CD8-positive, alpha-beta memory T cell (primary cell): ENCODE measurements at places on chromosomes 6 and 20.

DNA sequence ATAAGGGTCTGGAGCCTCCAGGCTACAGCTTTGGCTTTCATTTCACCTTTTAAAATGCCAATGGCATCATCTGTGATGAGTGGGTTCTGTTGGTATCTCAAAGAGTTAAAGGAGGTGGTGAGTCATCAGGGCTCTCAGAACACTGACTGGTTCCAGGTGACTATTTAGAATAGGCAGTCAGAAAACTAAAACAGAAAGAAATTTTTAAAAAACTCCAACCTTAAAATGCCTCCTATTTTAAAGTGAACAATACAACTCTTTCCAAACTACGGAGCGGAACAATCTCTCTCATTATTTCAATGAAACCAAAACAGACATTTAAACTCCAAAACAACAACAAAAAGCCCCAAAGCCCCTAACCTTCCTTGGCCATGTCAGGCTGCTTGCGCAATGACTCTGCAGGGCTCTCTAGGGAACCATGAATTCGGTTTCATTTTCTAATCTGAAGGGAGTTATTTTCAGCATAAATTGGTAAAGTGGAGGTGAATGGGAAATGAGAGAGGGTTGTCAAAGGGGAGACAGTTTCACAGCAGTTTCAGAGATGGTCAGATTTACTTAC is 194.9 kb downstream of the KIF6 start:
- DNase-seq: no peak

GRCh38 chr6:134723081-134723871 is 226.6 kb downstream of the ALDH8A1 start:
- no peak for DNase-seq

- no peak for DNase-seq
Measured at GRCh38 chr20:56943946-56944945, 315.1 kb downstream of the TFAP2C start.

DNA sequence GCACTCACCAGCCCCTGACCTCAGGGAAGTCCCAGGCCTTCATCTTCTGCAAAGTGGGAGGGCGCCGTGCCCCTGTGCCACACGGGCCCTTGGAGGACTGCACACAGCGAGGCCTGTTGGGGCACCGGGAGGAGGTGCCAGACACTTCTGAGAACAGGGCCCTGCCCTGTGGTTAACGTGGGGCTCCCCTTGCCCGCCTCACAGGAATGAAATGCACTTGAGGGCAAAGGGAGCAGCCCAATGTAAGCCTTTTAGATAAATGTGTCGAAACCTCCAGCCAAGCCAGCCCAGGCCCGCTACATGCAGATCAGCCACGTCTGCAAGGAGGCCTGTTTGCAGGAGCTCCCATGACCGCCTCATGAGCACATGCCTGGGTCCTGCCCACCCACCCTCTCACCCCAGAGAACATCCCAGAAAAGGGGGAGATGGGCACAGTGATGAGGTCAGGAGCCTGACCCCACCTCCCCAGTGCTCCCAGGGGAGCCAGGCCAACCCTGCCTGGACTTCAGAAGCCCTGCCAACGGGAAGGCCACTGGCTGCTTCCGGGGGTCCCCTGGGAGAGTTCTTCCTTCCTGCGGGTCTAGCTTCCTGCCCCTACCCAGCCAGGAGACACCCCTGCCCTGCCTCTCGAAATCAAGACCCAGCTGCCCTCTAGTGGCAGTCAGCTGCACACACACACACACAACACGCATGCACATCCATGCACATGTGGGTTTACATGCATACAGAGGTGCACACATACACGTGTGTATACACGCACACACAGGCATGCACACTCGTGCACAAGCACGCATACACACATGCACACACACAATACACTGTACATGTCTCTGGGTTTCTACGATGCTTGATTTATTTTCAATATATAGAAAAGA is 178.7 kb downstream of the TAF4 start:
- no peak for DNase-seq

- peak; percentile 42 for DNase-seq
Measured at GRCh38 chr20:43959079-43959919, 44.6 kb downstream of the TOX2 start.

DNA sequence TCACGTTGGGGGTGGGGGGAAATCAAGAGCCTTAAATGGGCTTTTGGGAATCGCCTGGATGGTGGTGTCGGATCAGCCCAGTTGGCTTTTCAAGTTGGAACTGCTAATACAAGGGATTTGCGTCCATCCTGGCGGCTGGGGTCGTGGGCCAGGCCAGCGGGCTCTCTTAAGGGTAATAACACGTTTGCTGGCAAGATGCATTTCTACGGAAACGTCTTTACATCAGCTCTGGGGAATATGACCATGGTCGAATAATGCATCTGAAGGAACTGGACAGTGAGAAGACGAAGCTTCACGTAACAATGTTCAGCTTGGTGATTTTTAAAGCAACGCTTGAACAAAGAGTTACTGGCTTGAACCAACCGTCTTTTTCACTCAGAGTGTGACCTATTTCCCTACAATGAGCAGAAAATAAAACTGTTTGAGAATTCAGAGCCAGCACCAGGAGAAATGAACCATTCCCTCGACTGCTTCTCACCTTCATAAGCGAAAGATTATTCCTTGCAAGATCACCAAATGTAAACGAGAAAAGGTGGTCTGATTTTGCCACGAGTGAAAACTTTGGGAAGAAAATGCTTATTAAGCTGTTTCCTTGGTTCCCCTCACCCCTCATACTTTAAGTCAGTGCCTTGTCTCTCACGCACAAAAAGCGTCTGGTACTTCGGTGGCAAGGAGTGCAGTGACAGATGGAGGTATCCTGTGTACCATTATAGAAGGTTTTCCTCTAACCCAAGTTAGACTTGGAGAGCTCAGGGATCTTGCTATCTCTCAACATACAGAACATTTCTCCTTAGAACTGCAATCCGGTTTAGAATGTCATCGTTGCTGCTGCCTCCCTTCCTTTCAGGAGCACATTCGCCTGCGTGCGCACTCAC is 1.4 kb upstream of the MARCKS start:
- DNase-seq: no peak

DNA sequence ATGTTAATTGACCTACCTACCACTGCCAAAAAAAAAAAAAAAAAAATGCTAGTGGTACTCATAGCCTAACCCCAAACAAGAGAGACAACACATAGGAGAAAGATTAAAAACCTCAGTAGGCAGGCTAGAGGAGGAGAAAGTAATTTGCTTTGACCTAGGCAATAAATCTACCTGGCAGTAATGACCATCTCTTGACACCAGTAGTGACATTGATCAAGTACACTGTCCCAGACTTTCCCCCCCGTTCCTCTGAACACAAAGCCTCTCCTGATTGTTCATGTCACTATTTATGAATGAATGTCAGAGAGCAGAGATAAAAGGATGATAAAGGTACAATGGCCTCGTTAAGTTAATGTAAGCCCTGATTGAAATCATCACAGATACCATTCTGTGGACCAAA is 746.8 kb downstream of the CBLN4 start:
- DNase-seq: no peak

DNA sequence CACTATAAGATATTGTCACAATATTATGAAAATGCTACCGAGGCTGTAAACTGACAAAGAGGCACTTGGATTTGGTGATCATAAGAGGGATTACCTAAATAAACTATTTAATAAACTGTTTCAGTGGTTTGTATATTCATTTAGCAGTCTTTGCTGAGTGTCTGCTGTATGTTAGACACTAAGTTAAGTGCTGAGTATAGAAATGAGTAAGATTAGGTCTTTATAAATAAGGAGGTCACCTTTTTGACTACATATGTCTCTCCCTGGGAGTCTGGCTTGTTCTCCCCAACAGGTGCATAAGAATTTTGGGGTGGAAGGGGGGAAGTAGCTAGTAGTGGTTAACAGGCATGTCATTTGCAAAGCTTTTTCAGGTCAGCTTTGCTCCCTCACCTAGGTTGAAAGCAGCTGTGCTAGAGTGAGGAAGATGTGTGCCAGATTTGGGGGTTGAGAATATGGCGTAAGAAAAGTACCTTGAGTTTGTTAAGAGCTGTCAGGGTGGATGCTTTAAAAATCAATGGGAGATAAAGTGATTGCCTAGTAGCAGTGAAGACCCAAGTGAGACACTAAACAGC is 246.3 kb downstream of the ZFAND3 start:
- DNase-seq: no peak

GRCh38 chr6:96478695-96479094 is 42.9 kb upstream of the UFL1 start:
- no peak for DNase-seq

DNA sequence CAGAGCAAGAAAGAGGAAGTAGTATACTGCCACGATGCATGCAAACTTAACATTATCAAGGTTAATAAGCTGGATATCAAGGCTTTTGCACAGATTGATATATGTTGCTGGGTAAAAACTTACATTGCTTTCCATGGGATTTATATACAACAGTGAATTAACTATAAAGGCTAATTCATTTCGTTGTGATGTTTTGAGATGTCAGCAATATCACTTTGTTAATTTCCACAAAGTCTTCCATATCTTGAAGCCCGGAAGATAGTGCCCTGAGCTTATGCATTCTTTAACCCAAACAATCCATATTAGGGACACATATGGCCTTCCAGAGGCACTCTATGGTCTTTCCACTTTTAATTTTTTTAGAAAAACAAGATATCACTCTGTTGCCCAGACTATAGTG is 603.5 kb downstream of the MAFB start:
- no peak for DNase-seq

DNA sequence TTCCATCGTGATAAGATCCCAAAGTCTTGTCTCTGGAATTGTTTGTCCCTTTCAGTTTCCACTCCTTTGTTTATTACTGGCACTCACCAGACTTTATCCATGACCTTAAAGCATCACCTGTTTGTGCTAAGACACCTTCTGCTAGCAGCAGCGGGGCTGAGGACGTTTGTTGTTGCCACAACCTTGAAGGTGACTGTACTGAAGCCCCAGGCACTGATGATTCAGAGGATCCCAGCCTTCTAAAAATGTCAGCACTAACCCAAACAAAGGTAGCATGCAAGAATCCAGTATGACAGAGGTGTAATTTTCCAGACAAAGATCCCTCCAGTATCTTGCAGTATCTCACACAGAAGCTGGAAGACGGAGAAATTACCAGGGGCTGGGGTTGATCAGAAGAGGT is 28.9 kb upstream of the SMIM8 start:
- no peak for DNase-seq

DNA sequence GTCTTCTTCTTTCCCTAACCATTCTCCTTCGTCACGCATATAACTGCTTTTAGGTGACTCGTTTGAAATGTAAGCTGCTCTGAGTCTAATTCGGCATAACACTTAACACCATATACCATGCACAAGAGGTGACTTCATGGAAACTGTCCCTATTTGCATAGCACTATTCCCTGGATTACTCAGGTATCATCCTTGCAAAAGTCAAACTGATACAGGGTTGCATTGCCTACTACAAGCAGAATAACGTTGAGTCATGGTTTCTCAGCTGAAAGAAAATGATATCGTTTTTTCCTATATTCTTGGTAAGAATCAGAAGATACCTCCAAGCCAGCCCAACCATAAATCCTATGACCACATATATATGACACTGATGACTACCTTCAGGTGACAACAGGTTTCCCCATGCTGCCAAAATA is 227.5 kb downstream of the ATXN1 start:
- no peak for DNase-seq

GRCh38 chr20:50727792-50728485 is 3.4 kb upstream of the PARD6B start:
- no peak for DNase-seq

GRCh38 chr20:13452470-13453124 is 186.1 kb downstream of the TASP1 start:
- DNase-seq: no peak

- no peak for DNase-seq
Measured at GRCh38 chr6:92806254-92806653, 613.1 kb downstream of the EPHA7 start.

GRCh38 chr20:56360908-56361205 is 2.1 kb downstream of the FAM210B start:
- DNase-seq: no peak

DNA sequence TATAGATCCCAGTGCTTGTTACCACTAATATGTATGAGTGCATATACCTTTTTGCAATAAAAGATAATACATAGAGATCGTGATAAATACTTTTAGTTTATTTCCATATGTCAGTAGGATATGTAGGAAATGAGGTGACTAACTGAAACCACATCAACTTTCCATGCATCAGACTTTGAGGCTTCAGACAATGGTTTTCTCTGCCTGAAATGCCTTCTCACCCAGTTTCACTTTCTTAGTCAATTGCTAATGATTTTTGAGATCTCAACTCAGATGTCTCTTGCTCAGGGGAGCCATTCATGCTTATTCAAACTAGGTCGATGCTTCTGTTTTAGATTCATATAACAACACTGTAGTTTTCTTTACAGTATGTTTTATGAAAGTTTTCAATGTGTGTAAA is 626.6 kb upstream of the ADGRB3 start:
- no peak for DNase-seq

DNA sequence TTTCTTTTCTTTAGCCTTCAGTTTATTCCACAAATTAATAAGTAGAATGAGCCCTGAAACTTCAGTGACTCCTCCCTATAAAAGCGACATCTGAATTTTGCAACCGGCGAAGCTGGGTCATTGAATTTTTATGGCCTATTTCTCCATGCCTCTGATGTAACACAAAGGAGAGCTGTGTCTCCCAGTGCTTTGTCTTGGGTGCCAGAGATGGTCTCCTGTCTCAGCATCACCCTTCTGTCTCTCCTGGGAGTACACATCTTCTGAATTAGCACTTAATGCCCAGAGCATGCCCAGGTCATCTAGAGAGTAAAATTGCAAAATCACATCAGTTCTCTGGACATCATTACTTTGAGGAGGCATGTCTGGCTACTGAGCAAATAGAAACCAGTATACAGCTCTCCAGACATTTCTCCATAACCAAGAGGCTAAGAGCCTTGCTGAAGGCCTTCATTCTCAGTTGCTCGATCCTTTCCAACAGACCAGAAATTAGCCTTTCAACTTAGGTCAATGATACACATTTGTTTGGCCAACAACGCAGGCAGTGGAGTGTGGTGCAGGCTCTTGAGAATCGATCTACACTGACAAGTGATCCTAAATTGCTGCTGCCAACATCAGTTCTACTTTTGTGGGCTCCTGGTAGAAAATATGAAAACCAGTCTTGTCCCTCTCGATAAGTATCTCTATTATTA is 176.0 kb upstream of the FOXQ1 start:
- DNase-seq: no peak

- no peak for DNase-seq
Measured at GRCh38 chr20:46200582-46201570, 82.8 kb downstream of the CD40 start.

- DNase-seq: no peak
Measured at GRCh38 chr6:98808541-98809210, 25.7 kb upstream of the POU3F2 start.

DNA sequence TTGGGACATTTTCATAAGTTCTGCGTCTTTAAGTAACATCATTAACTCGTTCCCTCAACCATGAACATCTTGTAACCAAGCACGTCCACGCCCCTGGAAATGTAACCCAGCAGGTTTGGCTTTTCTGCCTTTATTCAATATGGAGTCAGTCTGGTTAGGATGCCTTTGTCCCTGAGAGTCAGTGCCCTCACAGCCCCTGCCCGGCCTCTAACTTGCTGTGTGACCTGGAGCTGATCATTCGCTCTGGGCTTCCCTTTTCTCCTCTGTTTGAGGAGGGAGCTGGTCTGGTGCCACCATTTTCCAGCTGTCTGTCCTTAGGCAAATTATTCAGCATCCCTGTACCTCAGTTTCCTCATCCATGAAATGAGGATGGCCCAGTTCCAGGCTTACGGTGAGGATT is 26.5 kb upstream of the ANGPT4 start:
- no peak for DNase-seq
